ENCODE measurements at places on chromosomes 1 and 21.

DNA sequence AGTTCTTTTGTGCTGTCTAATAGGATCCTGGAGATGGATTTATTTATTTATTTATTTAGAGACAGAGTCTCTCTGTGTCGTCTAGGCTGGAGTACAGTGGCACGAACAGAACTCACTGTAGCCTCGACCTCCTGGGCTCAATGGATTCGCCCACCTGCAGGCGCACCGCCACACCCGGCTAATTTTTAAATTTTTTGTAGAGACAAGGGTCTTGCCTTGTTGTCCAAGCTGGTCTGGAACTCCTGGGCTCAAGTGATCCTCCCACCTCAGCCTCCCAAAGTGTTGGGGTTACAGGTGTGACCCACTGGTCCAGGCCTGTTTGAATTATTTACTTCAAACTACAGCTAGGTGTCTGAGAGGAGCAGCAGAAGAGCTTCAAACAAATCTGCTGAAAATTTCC, 9.6 kb upstream of the SPEN start:
- no peak for DNase-seq

GRCh38 chr1:177289532-177289931, 118.8 kb downstream of the BRINP2 start:
- DNase-seq: no peak

- DNase-seq: no peak
These were observed 21.2 kb upstream of the FMO4 start for GRCh38 chr1:171292799-171293198.

DNA sequence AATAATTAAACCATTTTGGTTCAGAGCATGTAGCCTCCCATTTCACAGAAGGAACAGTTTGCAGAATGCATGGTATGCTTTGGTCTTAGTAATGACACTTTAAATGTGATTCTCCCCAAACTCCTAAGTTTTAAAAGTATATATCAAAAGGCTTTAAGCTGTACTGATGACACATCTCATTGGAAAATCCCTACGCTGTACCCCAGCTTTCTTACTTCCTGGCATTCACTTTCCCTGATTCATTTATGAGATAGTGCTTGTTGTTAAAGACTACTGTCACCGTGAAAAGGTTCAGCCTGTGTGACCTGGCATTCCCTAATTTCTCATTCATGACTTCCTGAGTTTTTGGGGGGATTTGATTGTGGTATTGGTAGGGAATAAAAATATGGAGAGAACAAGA, 53.4 kb downstream of the MPZL1 start:
- no peak for DNase-seq

DNA sequence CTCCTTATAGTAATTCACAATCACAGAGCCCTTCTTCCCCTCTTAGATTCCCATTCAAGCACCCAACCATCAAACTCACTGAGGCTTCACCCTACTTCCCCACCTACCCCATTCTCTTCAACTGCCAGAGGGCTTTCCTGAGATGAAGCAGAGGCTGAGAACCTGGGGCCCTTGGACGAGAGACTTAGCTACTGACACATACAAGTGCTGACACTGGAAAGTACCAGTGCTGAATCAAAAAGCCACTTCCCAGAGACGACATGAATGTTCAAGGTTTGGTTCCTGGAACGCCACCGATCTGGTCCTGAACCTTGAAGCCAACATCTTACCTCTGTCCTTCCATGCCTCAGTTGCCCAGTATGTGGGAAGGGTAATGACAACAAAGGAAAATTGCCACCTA, 16.6 kb upstream of the RAP1A start:
- no peak for DNase-seq

DNA sequence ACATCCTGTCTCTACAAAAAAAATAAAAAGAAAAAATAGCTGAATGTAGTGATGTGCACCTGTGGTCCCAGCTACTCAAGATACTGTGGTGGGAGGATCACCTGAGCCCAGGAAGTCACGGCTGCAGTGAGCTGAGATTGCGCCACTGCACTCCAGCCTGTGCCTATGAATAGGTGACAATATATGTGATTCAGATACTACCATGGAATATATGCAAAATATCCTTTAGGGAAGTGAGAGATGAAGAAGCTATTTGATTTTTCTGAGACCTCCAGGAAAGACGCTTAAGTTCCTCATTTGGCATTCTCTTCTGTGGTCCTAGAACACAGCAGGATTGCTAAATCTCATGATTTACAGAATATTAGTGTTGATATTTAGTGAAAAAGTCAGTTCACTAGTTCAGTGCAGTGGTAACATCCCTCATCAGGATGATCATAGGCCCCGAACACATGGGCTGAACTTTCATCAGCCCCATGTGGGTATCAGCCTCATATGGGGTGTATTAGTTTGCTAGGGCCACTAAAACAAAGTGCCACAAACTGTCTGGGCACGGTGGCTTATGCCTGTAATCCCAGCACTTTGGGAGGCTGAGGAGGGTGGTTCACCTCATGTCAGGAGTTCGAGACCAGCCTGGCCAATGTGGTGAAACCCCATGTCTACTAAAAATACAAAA, 6.0 kb upstream of the VASH2 start:
- DNase-seq: no peak

DNA sequence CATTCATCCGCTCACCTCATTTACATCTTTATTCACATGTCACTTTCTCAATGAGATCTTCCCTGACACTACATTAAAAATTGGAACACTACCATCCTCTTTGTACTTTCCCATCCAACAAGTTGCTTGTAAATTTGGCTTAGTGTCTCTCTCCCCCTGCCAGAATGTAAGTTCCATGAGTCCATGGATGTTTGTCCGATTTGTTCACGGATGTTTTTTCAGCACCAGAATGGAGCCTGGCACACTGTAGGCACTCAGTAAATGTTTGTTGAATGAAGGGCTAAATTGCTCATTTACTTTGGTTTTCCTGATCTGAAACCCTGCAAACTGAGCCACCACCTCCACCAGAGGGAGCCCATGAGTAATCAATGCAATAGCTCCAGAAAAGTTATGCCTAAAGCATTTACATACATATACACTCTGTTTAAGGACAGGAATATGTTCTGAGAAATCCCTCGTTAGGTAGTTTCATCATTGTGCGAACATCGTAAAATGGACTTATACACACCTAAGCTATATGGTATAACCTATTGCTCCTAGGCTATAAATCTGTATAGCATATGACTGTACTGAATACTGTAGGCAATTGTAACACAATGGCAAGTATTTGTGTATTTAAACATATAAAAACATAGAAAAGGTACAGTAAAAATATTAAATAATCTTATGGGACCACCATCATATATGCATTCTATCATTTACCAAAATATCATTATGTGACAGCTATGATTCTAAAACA, 2.8 kb upstream of the EYA3 start:
- DNase-seq: no peak

DNA sequence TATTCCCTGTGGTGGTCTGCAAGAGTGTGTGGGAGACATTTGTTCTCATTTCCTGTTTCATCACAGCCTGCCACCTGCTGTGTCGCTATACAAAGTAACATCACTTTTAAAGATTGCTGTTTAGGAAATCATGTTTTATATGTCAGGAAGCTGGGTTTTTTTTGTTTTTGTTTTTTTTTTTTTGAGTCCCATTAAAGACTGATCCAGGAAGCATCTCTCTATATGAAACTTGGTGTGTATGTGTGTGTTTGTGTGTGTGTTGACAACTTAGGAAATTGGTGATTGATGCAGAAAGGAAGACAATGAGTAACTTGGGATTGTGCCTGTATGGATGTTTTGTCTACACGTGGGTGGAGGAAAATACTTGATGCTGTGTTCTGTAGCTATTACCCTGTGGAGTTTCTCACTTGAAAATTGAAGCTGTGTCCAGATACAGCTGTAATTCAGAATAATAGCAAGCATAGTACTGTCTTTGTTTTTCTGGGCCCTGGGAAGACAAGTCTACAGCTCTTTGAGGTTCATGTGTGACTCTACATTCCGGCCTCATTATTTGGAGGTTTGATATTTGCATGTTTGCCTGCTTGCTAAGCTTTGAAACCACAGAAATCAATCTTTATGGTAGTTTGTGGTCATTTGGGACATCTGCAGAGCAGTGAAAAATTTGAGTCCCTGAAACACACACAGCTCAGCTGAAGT, 47.9 kb downstream of the LAMC1 start:
- DNase-seq: no peak

- no peak for DNase-seq
These were observed 77.1 kb downstream of the CD247 start for GRCh38 chr1:167441222-167441621.

DNA sequence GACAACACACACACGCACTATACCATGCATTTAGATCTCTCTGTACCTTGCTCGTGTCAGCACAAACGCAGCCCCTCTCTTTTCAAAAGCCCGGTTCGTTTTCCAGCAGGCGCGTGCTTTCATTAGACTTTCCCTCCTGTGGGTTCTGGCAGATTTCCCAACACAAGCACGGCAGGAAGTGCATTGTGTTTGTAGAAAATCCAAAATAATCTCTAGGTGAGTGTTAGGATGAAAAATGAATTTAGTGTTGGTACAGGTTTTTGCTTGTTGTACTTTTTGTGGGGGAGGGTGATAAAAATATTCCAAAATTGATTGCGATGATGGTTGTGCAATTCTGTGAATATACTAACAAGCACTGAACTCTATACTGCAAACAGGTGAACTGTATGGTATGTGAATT, 54.1 kb upstream of the POFUT2 start:
- no peak for DNase-seq

GRCh38 chr1:111476761-111477309, 3.1 kb downstream of the C1orf162 start:
- DNase-seq: no peak

- DNase-seq: no peak
These were observed 350.0 kb downstream of the PRDM2 start for GRCh38 chr1:14049965-14050364.

GRCh38 chr1:206066479-206067171, 13.7 kb downstream of the RHEX start:
- DNase-seq: no peak

DNA sequence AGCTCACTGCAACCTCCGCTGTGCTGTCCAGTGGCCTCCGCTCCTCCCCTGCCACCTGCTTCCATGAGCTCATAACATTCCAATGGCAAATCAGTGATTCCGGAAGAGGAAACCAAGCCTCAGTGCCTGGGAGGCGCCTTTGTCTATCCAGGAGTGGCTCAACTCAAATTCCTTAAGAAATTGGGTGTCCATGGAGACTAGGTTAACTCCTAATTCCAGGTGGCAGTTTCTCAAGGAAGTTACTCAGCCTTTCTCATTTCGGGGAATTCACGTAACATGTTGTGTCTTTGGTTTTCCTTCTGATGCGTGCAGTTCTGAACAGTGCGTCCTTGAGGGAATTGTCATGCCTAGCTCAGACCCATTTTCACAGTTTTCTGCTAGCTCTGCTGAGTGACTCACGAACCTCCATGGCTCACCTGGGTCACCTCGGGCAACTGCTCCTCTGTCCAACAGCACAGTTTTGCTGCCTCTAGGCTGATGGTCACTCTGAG, 89.9 kb upstream of the DSCAM start:
- no peak for DNase-seq

DNA sequence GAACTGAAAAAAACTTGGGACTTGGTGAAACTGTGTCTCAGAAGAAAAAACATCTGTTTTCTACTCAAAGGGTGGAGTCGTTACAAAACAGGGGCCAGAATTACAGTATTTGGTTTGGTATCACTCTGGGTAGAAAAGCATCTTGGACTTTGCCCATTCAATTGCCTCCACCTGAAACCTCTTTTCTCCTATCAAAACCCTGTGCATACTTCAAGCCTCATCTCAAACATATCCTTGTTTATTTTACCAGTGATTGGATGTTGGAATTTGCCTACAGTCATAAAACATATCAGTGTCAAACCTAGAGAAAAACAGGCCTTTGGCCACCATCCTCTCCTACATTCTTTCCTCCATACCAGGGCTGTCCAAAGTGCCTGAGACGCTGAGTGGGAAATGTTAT, 281.5 kb downstream of the PLPP3 start:
- DNase-seq: no peak

DNA sequence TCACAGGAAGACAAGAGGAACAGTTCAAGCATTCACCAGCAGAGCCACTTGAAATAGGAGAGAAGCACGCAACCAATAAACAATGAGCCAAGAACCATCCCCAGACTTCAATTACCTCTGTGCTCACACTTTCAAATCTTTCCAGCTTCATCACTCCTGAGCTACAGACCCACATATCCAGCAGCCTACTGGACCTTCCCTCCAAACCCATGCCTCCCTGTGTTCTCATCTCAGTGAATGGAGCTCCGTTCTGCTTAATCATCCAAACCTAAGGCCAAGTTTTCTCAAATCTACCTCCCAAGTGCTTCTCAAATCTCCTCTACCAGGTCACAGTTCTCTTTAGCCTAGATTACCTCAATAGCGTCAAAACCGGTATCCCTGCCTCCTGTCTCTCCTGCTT, 3.7 kb downstream of the PEF1 start:
- DNase-seq: no peak

- DNase-seq: no peak
These were observed 4.4 kb upstream of the ALG6 start for GRCh38 chr1:63363014-63363413.

DNA sequence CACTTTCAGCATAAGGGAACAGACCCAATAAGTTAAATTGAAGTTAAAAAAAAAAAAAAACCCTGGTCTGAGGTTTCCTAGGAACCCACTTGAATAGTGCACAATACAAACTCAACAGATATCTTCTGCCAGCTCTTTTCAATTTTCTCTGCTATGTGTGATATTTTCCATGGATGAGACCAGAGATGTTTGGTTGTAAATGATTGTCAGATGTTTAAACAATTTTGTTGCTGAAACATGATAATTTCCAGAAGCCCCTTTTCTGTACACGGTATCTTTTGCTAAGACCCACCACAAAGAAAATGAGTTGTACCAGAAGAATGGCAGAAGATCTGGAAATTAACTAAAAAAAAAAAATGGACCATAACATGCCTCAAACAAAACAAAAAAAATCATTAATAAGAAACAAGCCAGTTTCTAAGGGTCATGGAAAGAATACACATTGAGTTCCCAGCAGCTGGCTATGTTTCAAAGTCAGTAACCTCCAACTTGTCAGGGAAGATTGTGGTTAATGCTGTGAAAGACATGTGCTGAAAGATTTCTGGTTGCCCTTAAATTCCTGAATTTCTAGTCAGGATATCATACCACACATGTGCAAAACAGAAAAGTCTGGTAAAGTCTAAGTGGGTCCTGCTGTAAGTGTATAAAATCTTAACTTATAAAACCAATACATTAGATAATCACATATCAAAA, 35.6 kb upstream of the MGST3 start:
- no peak for DNase-seq

DNA sequence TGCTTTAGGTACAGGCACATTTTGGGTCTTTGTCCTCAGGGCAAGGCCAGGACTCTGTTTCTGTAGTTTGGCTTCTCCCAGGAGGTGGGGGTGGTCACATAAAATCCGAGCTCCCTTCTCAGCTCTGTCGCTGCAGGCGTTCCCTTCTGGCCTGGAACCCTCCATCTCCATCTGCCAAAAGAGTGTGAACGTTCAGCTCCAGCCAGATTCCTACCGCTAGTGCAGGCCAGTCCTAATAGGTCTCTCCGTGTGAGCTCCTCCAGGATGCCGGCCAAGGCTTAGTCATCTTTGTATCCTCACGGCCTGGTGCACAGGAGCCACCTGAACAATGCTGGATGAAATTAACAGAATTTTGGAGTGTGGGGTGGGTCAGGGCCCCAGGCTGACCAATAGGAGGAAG, 19.9 kb upstream of the KCNA10 start:
- no peak for DNase-seq

- DNase-seq: no peak
These were observed 14.6 kb downstream of the EPHX1 start for GRCh38 chr1:225824533-225824941.

Measured in brain pericyte (primary cell).